ENCODE measurements at places on chromosomes 1 and 21.

GRCh38 chr1:3900969-3901529, 977 bp upstream of the C1orf174 start:
- peak; percentile 98 for DNase-seq

- DNase-seq: no peak
These were observed 161.5 kb downstream of the HFM1 start for GRCh38 chr1:91243171-91243570.

- no peak for DNase-seq
These were observed 249.6 kb upstream of the BEND5 start for GRCh38 chr1:49026230-49026811.

DNA sequence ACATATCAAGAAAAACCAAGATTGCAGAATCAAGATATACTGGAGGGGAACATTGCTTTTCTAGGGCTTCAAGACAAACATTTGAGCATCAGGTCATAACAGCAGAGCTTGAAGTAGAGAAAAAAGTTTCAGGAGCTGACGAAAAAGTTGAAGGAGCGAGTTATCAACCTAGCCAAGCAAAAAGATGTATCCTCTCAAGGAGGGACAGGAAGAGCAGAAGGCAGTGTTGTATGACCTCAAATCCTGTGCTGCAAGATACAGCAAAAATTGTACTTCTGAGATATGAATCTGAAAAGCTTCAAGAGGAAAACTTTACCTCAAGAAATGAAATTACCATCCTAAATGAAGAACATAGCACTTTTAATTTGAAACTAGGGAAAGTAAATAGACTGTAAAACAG, 153.1 kb downstream of the AK5 start:
- DNase-seq: no peak

- DNase-seq: no peak
These were observed 73.2 kb downstream of the MAN1C1 start for GRCh38 chr1:25689686-25690381.

DNA sequence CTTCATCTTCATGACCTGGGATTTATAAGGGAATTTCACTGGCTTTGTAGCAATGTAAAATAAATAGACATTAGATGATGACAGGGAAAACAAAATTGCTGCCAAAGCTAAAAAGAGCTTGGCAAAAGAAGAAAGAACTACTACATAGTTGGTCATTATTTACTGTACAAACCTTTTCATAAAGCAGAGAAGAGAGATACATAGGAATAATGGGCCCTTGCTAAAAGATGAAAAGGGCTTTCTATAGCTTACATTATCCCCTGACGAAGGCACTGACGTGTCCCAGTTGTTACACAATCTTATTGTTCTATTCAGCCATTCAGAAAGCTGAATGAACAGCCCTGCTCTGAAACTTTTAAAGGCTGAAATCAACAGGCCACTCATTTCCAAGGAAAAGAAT, 57.1 kb downstream of the ZC3H11B start:
- DNase-seq: no peak

DNA sequence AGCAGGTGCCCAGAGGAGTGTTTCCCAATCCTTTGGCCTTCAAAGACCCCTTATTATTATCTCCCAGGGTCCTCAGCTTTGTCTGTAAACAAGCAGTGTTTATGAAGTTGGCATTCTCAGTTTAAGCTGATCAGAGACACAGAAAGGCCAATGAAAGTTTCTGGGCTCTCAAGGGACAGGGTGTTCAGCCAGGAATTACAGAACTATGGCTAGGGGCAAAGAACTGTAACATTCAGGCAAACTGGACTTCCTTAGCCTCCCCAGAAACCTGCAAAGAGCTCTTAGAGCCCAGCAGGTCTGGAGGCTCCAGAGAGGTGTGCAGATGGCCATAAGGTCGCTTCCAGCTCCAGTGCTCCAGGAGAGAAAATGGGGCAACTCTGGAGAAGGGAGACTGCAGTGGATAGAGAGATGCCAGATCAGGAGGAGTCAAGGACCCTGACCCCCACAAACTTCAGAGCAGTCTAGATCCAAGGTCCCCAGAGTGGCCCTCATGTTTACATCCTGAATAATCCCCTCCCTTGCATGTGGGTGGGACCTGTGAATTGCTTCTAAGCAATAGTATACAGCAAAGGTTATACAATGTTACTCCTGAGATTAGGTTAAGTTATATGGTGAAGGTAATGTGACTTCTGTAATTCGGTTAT, 6.2 kb downstream of the ECHDC2 start:
- no peak for DNase-seq

DNA sequence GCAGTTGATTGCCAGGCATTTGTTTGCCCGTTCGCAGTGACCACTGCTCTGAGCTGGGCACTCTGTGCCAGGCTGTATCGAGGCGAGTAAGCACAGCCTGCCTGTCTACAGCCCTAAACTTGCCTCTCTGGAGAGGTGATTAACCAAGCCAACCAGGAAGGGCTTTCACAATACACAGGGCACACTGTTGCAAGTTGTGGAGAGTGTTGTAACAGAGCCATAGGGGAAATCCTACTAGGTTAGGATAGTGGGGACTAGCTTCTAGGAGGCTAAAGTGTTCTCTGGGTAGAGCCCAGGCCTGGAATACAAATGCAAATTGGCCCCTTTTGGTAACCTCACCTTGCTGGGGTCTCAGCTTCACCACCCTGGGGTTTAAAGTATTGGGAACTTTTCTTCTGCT, 23.8 kb downstream of the PRDM2 start:
- peak; percentile 89 for DNase-seq
